ENCODE measurements at places on chromosomes 3 and 15.

DNA sequence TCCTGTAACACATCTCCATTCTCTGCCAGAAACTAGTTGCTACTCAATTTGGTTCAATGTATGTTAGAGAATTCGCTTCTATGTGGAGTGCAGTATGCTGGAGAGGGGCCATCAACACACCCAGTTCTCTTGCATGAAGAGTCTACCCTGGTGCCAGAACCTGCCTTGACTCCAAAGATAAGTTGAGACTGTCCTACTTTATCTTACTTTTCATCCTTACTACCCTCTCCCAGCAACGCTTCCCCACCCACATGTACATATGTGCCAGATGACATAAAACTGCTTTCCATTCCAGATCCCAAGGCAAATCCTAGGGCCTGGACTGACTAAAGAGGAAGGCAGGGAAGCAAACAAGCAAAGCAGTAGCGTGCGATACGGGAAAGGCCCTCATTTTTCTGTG, 442.6 kb upstream of the THRB start:
- no peak for DNase-seq

DNA sequence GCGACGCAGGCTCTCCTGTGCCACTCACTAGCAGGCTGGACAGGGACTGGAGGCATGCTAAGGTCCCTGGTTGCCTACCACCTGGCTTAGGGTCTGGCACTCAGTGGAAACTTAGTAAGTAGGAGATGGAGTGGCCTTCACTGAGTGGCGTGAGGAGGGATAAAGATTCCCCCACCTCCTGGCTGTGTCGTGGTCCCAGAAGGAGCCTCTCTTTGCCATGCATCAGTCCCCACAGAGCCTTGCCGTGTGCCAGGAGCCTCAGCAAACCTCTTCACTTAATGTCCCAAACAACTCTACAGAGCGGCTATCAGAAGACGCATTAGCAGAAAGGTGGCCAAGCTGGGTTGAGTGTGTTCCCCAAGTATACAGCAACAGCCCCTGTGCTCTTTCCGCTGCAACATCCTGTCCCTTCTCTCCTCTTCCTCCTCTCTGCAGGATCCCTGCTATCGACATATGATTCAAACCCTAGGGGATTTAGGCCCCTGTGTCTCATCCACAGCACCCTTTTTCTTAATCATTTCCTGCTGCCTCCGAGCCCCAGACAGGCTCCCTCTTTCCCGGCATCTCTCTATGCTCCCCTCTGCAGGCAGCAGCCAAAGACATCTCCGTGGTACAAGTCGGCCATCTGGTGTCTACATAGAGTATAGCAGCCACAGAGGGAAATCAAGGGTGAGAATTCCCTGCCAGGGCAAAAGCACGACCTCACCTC, 66.7 kb downstream of the SLC6A1 start:
- peak; percentile 86 for DNase-seq

- no peak for DNase-seq
Measured at GRCh38 chr3:175692256-175692655, 833.1 kb downstream of the NAALADL2 start.

GRCh38 chr3:113231827-113232253, 20.5 kb downstream of the BOC start:
- no peak for DNase-seq

DNA sequence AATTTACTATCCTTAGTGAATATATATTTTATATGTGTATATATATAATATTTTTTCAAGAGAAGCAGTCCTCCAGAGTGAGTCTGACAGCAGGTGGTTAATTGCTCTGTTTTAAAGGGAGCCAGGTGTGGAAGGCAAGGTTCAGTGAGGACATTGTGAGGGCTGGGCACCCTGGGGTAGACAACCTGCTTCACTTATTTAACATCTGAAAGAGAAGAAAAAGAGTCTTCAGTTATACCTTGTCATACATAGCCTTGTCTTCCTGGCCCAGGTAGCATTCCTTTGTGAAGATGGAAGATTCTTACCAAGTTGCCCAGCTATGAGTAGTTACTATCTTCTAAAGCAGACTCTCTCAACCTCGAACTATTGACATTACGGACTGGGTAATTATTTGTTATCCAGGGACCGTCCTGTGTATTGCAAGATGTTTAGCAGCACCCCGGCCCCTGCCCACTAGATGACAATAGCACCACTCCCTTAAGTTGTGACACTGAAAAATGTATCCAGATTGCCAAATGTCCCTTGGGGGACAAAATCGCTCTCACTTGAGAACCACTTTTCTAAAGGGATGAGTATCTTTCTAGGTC, 336.0 kb upstream of the TRIM42 start:
- DNase-seq = no peak
